ENCODE measurements at places on chromosomes 11 and 22.

- DNase-seq: no peak
These were observed 178.1 kb downstream of the UVRAG start for GRCh38 chr11:75993126-75993525.

DNA sequence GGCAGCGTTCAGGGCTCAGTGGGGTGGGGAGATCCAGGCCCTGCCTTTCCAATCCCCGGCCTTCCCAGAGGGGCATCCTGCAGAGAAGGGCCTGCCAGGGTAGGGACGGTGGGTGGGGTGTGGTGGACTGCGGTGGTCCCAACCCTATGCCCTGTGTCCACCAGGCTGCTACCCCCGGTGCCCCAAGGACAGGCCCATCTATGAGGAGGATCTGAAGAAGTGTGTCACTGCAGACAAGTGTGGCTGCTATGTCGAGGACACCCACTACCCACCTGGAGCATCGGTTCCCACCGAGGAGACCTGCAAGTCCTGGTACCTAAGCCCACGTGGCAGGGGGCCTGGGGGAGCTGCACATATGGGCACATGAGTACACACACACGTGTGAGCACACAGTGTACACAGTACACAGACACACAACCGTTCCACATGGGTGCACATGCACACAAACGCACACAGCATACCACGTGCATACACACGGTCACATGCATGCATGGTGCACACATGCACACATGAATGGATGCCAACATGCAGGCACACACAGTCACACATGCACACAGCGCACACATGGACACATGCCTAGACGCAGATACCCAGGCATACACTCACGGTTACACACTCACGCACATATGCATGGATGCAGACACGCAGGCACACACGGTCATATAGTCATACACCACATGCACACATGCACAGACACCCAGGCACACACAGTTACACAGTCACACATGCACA lies 16.1 kb downstream of the MUC2 start:
- no peak for DNase-seq

DNA sequence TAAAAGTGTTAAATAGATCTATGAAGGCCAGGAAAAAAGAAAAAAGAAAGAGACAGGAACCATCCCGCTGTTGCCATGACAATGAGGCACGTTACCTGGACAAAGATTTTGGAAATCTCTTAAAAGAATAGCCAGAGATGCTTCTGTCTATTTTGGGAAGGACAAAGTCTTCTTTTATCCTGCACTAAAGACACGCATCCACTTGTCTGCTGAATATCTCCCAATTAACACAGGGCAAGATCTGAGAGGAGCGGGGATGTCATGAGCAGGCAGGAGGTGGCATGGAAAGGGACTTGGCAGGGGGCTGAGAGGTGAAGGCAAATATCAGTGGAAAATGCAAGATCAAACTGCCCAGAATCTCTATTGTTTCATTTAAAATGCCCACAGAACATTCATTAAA lies 153.8 kb upstream of the BLID start:
- DNase-seq: no peak

- DNase-seq: no peak
These were observed 26.8 kb upstream of the PPP2R1B start for GRCh38 chr11:111792955-111793500.

DNA sequence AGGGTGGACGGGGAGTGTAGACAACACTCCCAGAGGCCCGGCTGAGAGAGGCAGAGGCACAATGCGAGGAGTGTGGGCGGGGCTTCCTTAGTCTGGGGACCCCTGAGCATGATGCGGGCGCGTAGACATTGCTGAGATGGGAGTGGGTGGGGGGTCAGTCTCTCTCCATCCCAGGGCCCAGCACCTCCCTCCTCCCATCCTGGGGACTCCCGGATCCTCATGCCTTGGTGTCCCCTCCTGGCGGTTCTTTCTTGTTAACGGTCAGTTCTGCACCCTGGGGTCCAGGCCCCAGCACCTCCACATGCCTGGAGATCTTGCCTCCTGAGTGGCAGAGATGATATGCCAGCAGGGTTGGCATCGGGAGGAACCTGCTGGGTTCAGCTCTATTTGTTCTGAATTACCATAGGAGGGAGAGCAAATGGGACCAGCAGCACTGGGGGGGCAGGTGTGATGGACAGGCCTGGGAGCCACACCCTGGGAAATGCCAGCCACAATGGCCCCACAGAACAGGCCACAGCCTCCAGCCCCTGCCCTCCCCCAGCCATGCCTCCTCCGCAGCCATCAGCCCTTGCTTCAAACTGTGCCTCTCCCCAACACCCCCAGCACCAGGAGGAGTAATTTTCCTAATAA lies 55.7 kb downstream of the RTL6 start:
- DNase-seq: no peak

DNA sequence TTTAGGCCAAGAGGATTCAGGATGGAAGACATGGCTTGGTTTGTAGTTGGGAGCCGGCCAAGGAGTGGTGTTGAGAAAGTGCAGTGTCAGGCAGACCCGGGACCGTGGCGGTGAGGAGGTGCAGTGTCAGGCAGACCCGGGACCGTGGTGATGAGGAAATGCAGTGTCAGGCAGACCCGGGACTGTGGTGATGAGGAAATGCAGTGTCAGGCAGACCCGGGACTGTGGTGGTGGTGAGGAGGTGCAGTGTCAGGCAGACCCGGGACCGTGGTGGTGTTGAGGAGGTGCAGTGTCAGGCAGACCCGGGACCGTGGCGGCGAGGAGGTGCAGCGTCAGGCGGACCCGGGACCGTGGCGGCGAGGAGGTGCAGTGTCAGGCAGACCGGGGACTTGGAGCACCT lies 59.7 kb downstream of the LRP5 start:
- no peak for DNase-seq
